ENCODE measurements at places on chromosomes 5 and 9. TPM values are rescaled to one million over a fixed set of nuclear protein-coding genes. Genes with fewer than 3 reads are reported as not detected.

GRCh38 chr5:91166059-91166807 lies 216.9 kb downstream of the ARRDC3 start:
- no peak for DNase-seq

DNA sequence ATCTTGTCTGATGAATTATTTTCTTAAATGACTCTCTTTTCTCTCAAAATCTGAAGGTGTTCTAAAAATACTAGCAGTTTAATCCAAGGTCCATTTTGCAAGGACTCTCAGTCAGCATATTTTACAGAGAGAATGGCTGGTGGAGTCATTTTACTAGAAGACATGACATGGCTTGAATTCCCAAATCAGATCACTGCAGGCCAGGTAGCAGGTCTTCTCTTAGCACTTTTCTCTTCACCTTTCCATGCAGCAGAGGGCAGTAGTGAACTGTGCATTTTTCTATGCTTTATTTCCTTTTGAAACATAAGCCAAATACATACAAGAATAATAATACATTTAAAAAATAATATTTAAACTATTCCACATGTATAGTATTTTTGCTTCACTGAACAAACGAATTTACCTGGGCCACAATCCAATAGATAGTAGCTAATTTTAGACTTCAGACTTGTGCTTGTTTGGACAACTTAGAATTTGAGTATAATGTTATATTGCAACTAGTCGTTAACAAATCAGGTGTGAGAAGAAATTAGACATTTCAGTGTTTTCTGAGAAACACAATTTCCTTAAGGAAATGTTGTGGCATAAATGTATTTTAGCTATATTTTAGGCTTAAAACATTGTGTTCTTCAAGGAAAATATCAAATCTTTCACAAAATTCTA lies 289.4 kb upstream of the DAB2 start:
- peak; percentile 48 for DNase-seq

DNA sequence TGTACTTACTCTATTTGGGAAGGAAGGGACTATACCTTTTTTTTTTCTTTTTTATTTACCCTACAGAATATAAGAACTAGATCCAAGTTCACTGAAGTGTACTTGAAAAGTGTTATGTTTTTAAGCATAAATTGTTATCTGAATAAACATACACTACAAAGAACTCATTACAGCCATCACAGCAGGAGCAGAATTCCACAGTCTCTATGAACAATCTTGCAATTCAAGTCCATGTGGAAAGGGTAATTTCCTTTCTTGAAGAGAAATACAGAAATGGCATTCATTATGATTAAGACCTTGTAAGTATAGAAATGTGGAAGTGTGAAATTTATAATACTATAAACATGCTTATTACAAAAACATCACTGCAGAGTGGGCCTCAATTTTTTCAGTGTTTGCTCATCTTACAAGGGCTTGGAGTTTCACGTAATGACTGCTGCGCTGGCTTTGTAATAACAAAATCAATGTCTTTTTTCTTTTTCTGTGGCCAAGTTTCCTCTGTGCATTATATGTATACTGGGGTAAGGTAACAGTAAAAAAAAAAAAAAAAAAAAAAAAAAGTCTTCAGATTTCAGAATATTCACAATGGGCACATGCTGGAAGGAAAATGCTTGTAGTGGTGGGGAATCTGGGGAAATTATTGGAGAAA lies 77.0 kb upstream of the GNA14 start:
- DNase-seq = no peak

GRCh38 chr9:114285166-114285867 lies 37.6 kb upstream of the ORM1 start:
- peak; percentile 50 for DNase-seq

GRCh38 chr9:134455934-134456755 lies 129.9 kb downstream of the RXRA start:
- peak; percentile 79 for DNase-seq

GRCh38 chr5:74357827-74358226 lies 282.7 kb downstream of the ENC1 start:
- no peak for DNase-seq

GRCh38 chr5:133665571-133665970 lies 53.2 kb upstream of the FSTL4 start:
- no peak for DNase-seq

DNA sequence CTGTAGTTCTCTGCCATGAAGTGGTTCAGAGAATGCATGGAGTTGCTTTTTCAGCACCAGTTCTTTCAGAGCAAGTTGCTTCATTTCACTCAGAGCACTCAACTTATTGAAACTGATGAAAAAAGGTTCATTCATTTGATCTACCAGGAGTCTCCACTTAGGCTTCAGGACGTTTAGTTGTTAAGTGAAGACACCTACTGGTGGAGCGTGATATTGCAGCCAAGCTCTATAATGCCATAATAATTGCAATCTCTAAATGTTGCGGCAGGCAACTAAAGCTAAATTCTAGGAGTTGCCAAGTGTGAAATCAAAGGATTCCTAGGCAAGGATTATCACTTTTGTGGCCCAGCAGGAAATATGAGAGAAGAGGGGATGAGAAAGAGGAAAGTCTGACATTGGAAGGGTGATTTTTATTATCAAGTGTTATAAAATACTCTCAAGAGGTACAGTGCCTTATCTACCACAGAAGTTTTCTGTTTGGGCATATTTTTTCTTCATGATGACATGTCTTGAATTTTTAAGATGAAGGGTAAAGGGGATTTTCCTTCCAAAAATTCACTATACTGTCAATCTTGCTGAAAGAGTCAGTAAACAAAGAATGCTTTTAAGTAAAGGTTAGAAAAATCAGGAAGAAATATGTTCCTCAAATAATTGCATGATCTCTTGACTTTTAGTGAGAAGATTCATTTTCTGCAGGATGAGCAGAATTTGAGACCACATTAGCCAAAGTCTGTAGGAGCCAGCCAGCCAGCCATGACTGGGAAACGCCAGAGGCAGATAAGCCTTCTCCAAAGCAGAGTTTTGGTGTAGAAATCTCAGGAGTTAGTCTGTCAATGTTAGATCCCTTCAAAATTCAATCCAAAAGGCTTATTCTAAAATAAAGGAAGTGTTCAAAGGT lies 83.4 kb downstream of the SH3PXD2B start:
- no peak for DNase-seq

- no peak for DNase-seq
These were observed 18.3 kb upstream of the HSDL2 start for GRCh38 chr9:112361601-112362000.

DNA sequence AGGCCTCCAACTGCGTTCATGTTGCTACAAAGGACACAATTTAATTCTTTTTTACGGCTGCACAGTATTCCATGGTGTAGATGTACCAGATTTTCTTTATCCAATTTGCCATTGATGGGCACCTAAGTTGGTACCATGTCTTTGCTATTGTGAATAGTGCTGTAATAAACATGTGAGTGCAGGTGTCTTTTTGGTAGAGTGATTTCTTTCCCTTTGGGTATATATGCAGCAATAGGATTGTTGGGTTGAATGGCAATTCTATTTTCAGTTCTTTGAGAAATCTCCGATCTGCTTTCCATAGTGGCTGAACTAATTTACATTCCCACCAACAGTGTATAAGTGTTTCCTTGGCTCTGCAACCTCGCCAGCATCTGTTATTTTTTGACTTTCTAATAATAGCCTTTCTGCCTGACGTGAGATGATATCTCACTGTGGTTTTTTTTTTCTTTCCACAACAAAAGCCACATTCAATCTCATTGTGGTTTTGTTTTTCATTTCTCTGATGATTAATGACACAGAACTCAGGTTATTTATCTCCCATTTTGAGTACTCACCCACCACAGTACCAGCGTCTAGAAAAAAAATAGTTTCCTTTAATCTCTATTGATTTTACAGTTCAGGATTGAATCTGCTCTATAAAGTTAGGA lies 21.9 kb downstream of the ARRDC3 start:
- no peak for DNase-seq

DNA sequence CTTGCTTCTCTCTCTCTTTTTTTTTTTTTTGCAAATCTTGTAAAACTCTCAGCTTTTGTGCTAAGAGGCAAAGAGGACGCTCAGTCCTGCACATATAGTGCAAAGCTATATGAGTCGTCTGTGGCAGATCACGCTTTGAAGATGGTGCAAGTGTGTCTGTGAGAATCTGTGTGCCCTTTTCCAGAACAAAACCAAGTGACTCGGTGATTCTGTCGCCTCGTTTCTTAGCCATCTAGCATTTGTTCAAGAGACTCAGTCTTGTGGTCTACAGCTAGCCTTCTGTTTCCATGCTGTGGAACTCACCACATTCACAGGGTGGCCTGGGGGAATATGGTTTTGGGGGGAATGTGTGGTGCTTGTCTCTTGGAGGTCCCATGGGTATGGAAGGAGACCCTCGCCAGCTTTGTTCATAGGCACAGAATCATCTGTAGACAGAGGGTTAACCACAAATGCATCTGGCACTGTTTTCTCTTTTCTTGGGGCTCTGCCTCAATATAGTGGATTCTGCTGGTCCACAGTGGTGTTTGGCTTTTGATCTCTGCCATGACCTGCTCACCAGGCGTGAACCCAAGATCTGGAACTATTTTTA lies 82.1 kb downstream of the C9orf152 start:
- no peak for DNase-seq

- DNase-seq = no peak
These were observed 199.8 kb upstream of the MVB12B start for GRCh38 chr9:126126807-126127206.

GRCh38 chr5:153081385-153081784 lies 409.1 kb upstream of the GRIA1 start:
- DNase-seq = no peak

GRCh38 chr5:144120661-144121180 lies 49.7 kb downstream of the YIPF5 start:
- DNase-seq = no peak

DNA sequence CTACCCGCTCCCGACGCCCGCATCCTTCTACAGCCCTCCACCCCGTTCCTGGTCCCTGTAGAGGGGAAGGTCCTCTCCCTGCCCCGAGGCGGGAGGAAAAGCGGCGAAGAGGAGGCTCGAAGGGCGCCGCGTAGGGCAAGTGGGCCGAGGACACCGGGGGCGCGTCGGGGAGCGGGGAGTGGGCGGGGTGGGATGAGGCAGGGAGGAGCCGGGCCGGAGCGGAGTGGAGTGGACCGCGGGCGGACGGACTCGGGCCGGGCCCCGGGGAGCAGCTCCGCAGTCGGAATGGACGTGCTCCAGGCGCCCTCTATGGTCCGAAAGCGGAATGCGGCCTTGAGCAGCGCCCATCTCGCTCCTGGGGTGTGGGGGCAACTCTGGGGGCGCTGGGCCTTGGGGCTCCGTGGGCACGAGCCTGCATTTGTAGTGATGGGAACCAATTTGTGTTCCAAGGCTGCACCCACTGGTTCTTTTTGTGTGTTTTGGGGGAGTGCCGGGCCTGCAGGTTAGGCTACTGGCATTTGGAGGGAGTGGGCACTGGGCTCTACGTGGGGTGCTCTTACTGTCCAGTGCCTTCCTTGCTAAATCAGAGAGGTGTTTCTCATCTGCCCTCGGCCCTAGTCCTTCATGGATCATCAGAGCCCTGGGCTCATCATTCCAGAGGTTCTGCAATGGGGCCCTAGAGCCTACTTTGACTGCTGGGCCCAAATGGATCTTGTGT lies 7.3 kb downstream of the IRX1 start:
- no peak for DNase-seq

SPINK4 gene
- polyA plus RNA-seq = not detected

INSL4 gene
- polyA plus RNA-seq = not detected

GABRA1 gene
- 0.11 TPM for polyA plus RNA-seq

SMIM33 gene
- polyA plus RNA-seq = 0.08 TPM

NRARP gene
- polyA plus RNA-seq = 7.6 TPM

ANXA1 gene
- polyA plus RNA-seq = 23.1 TPM

SLC4A9 gene
- polyA plus RNA-seq = 51.1 TPM

AK6 gene
- polyA plus RNA-seq = 63.5 TPM

CD180 gene
- 0.82 TPM for polyA plus RNA-seq

All from left renal pelvis (tissue), 4 donors.